ENCODE measurements at places on chromosomes 5 and 9. TPM values are rescaled to one million over a fixed set of nuclear protein-coding genes. Genes with fewer than 3 reads are reported as not detected.
A peak's percentile ranks its signal among the peaks of the same experiment; 100 is the strongest.

The ACTBL2 gene
- 0.29 TPM for polyA plus RNA-seq

DNA sequence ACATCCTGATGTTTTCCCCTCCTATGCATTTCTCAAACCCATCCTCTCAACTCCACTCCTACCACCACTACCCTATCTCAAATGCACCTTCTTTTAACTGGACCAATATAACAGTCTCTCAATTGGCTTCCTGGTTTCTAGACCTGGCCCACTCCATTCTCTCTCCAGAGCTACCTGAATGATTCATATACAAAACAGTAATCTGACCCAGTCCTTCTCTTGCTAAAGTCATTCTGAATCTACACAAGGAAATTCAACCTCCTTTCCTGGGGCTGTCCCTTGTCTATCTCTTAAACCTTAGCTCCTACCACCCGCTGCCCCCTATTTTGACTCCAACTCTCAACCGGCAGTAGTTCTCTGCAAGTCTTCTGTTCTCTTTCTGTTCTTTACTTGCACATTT is 97.2 kb downstream of the PCSK1 start:
- DNase-seq, result peak; percentile 50

The CDO1 gene
- polyA plus RNA-seq, result 7.9 TPM

DNA sequence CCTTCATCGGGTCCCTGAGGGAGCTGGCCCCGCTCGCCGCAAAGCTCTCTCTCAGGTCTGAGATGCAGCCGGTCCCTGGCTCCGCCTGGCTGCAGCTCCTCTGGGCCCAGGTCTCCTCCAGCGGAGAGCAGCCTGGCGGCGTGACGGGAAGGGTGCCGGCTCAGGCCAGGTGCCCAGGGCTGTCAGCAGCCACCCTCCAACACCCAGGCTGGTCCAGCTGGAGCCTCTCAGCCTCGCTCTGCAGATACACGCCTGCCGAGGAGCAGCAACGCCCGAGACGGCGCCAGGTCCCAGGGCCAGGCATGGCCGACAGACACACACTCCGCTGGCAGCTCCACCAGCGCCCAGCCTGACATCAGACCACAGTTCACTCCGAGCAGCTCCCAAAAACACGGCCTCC is 25.6 kb downstream of the FAM163B start:
- DNase-seq, result no peak

DNA sequence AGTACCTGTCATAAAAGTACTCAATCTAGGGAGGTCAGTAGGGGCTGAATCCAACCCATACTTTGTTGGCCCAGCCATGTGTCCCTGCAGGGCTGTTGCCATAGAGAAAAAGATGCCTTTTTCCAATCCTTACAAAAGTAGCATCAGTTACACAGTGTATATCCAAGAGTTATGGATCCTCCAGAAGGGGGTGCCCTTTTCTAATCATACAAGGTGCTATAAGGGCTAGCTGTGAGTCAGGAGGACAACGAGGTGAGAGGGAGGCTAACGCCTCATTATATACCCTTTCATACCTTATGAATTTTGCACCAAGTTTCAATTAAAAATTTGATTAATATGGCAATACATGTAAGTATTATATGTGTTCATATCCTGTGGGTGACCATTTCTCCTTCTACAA is 4.8 kb downstream of the KIAA0825 start:
- peak; percentile 13 for DNase-seq

GRCh38 chr9:136051837-136052471 is 43.1 kb downstream of the NACC2 start:
- peak; percentile 94 for DNase-seq

- DNase-seq, result no peak
These were observed 205.2 kb downstream of the AGTPBP1 start for GRCh38 chr9:85536514-85536913.

DNA sequence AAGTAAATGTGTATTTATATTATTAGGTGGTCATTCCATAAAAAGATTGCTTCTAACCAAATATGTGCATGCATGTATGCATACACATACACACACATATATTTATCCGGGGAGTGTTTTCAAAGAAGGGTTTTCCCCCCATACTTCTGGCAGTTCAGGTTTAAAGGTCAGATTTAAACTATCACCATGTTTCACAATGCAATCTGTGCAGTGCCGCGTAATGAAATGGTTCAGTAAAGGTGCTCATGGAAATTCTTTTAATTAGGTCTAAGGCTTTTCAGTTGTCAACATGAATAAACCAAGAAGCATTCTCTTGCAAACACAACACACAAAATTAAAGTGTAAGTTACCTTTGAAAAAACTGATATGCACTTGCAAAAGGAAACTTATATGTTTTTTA is 211.0 kb downstream of the CRB2 start:
- no peak for DNase-seq

- no peak for DNase-seq
These were observed 41.8 kb downstream of the RAPGEF1 start for GRCh38 chr9:131697908-131698617.

The SYK gene
- polyA plus RNA-seq, result not detected

- no peak for DNase-seq
These were observed 44.0 kb downstream of the LYRM7 start for GRCh38 chr5:131214609-131215227.
